ENCODE measurements at places on chromosomes 3 and 15. TPM values are rescaled to one million over a fixed set of nuclear protein-coding genes. Genes with fewer than 3 reads are reported as not detected.

PLCH1 gene
- not detected for total RNA-seq

- H3K36me3 ChIP-seq, result no peaks in the 10 kb centered on the region
- H3K27me3 ChIP-seq, result peaks cover 2% of the 10 kb centered on the region
- no peak overlapping the region for H3K4me3 ChIP-seq
- H3K4me1 ChIP-seq, result peaks cover 25% of the 10 kb centered on the region
- no peak overlapping the region for H3K27ac ChIP-seq
- DNase-seq, result no peak
Measured at GRCh38 chr15:65410036-65410435, 12.7 kb downstream of the IGDCC4 start.

GRCh38 chr3:170222647-170223541 lies 670 bp downstream of the PRKCI start:
- H3K4me3 ChIP-seq, result peak overlapping the region; percentile 94
- H3K27me3 ChIP-seq, result no peaks in the 10 kb centered on the region
- H3K27ac ChIP-seq, result peak overlapping the region; percentile 71
- H3K4me1 ChIP-seq, result peaks cover 69% of the 10 kb centered on the region
- DNase-seq, result peak; percentile 15
- H3K36me3 ChIP-seq, result peaks cover 6% of the 10 kb centered on the region

SLC35A5 gene
- 30.6 TPM for total RNA-seq

DNA sequence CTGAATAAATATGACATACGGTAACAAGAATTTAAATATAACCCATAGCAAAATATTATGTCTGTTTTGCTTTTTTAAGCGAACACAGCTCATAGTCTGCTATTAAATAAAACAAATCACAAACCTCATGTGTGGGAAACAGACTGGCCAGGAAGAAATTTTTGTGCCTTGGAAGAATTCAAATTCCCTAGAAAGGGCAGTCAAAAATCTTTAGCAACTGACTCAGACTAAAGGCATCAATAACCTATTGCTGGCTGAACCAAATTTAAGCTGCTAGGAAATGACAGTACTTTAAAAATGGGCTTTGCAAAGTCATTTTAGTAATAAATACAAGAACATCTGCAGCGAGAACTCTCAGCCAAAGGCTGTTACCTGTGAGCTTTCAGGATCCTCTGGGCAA lies 151.4 kb downstream of the PLD1 start:
- no peak overlapping the region for H3K4me3 ChIP-seq
- no peaks in the 10 kb centered on the region for H3K27me3 ChIP-seq
- H3K4me1 ChIP-seq, result peaks cover 18% of the 10 kb centered on the region
- no peak for DNase-seq
- no peaks in the 10 kb centered on the region for H3K36me3 ChIP-seq

DNA sequence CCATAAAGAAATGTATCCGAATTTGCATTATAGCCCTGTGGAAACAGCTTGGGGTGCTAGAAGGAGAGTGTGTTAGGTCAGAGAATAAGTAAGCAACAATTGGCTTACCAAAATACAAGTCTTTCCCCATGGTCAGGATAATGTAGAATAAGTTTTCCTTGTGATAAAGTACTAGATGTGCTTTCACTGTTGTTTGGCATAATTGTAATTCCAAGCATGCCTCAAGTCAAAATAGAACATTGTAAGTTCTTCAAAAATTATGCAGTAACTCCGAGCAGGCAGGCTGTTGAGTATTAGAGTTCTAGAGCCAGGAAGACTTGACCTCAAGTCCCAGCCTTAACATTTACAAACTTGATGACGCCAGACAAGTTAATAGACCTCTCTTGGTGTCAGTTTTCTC lies 242.0 kb downstream of the TUSC7 start:
- no peaks in the 10 kb centered on the region for H3K4me1 ChIP-seq
- no peaks in the 10 kb centered on the region for H3K36me3 ChIP-seq
- no peak overlapping the region for H3K27ac ChIP-seq
- no peak overlapping the region for H3K4me3 ChIP-seq

- peaks cover 12% of the 10 kb centered on the region for H3K4me1 ChIP-seq
- no peak overlapping the region for H3K4me3 ChIP-seq
- peaks cover 5% of the 10 kb centered on the region for H3K36me3 ChIP-seq
Measured at GRCh38 chr15:76235186-76235826, 76.0 kb downstream of the ETFA start.

GRCh38 chr3:77055841-77056341 lies 16.0 kb downstream of the ROBO2 start:
- no peaks in the 10 kb centered on the region for H3K4me1 ChIP-seq
- no peaks in the 10 kb centered on the region for H3K27me3 ChIP-seq
- DNase-seq, result no peak
- H3K36me3 ChIP-seq, result no peaks in the 10 kb centered on the region
- H3K4me3 ChIP-seq, result no peak overlapping the region
- no peak overlapping the region for H3K27ac ChIP-seq

GRCh38 chr15:70420948-70421482 lies 323.3 kb upstream of the TLE3 start:
- peaks cover 57% of the 10 kb centered on the region for H3K27me3 ChIP-seq
- H3K36me3 ChIP-seq, result no peaks in the 10 kb centered on the region
- H3K27ac ChIP-seq, result no peak overlapping the region
- no peaks in the 10 kb centered on the region for H3K4me1 ChIP-seq
- no peak overlapping the region for H3K4me3 ChIP-seq
- DNase-seq, result no peak

Data from HFFc6 (cell line).